ENCODE measurements at places on chromosomes 13 and 19.
A peak's percentile ranks its signal among the peaks of the same experiment; 100 is the strongest.

DNA sequence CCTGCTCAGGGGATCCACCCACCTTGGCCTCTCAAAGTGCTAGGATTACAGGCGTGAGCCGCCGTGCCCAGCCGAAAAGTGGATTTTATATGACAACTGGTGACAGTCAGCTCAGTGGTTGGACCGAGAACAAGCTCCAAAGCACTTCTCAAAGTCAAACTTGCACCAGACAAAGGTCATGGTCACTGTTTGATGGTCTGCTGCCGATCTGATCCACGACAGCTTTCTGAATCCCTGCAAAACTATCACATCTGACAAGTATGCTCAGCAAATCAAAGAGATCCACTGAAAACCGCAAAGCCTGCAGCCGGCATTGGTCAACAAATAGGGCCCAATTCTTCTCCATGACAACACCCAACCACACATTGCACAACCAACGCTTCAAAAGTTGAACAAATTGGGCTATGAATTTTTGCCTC is 21.6 kb upstream of the NAA16 start:
- no peak for DNase-seq

DNA sequence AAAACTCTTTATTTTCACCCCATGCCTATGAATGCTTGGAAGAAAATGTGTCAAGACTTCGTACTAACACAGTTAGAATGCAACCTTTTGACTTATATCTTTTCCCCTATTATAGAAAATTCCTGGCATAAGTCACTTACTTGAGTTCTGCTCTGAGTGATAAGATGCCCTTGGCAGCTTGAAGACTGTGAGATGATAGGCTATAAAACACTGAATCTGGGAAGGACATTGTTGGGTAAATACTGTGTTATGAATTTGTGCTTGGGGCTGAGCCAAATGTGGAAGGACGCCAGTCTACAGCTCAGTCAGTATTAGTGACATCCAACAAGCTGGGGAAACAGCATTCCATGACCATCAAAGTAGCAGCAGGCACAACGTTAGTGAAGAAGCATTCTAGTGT is 368.0 kb upstream of the SGCG start:
- no peak for DNase-seq

DNA sequence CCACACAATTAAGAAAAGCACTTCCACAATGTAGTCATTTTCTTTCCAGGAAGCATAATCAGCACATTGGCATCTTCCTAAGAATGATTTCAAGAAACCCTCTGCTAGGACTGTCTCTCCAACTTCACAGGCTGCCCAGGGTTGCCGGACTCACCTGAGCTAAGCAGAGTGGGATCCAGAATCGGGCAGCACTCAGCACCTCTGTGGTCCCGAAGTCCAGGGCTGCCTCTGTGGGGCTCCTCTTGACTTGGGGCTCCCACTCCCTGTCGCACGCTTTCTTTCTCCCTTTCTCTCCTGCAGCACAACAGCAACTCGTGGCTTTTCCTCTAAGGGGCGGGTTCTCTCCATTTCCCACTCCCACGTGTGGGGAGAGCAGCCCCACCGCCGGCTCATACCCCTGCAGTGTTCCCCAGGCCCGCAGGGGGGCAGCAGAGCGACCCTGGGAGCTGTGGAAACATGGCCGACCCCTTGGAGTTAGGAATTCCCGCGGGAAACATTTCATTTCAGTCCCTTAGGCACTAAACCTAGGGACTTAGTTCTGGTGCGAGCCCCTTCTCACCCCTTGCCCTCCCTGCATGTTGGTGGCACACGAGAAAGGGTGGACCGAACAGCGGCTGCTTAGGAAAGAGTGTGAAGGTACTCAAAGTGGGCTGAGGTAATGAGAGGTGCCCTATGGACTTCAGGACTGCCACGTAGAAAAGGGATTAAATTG is at the start of gene TMEM272:
Gene TMEM272, minus strand, starts transcription at position 316 of the 712 bp plus-strand sequence. CDS start 6,647 bp downstream, outside the sequence.
- peak; percentile 47 for DNase-seq

- DNase-seq, result no peak
These were observed 535 bp downstream of the BSG start for GRCh38 chr19:572743-573518.

GRCh38 chr19:16509141-16510061 is 13.2 kb downstream of the C19orf44 start:
- no peak for DNase-seq

GRCh38 chr19:2796659-2797266 is 11.5 kb downstream of the THOP1 start:
- DNase-seq, result no peak

GRCh38 chr13:57003682-57004081 is 137.0 kb upstream of the PRR20A start:
- no peak for DNase-seq

- no peak for DNase-seq
These were observed 28.9 kb upstream of the TNFRSF19 start for GRCh38 chr13:23541221-23541824.
